ENCODE measurements at places on chromosomes 2 and 18.

DNA sequence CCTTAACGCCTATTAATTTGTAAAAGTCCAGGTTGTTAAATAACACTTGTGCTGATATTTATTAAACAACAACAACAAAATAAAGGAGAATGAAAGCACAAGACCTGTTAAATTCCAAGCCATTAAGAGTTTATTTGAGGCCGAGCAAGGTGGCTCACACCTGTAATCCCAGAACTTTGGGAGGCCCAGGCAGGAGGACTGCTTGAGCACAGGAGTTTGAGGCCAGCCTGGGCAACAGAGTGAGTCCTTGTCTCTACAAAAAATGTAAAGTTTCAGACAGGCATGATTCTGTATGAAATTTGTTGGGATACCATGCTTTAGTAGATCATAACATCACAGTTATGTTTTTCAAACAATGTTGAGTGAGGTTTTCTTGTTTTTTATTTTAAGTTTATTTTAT lies 17.1 kb downstream of the PELI1 start:
- no peak for DNase-seq

GRCh38 chr18:44123743-44124142 lies 556.9 kb upstream of the SETBP1 start:
- DNase-seq = no peak

DNA sequence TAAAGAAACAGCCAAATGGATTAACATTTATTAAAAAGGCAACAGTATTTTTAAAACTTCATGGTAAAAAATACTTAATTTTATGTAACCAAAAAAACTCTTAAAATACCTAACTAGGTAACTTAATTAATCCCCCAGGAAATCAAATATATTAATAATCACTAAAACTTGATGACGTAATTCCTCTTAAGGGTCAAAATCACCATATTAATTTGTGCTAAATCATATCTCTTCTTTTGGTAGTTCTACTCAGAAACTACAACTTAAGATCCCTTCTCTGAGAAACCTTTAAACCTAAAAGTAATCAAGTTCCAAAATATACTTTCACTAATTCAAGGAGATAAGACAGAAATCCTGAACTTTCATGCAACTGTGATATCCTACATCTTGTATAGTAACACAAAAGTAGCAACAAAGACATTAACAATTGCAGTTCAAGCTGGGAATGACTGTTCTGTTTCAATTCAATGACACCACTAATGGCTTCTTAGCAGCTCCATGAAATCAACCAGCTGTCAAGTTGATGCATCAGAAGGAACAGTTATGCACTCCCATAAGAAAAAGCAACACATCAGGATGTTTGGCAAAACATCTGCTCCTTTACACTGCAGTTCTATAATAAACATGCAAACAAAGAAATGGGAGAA lies 4.0 kb downstream of the BAZ2B start:
- no peak for DNase-seq

GRCh38 chr2:58378152-58378551 lies 137.0 kb upstream of the FANCL start:
- DNase-seq = no peak

- DNase-seq = no peak
Observed at GRCh38 chr2:203185864-203186263, 53.0 kb upstream of the CYP20A1 start.

DNA sequence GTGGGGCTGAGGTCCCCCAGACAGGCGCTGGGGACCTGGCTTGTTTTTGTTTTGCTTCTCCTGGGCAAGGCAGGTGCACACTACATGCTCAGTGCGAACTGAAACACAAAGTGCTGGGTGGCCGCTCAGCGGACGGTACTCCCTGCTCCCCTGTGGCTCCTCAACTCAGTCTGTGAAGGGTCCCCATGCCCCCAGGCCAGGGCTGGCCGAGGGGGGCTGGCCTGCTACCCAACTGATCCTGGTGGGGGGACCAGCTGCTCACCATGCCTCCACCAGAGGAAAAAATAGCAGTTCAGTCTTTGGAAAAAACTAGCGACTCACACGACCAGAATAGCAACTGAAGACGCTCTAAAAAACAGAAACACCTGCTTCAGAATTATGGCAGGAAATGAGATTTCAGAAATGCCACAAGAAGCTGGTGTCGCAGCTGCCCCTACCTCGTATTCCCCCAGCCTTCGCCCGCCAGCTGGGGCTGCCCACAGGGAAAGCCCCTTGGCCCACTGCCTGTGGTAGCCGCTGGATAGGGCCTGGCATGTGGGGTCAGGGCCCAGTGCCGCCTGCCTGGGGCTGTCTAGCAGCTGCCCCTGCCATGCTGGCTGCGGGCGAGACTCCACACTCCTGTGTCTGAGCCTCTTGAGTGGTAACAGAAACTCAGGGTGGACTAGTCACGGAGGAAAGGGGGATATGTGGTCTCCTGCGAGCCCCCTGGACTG lies 43.7 kb downstream of the MEX3C start:
- peak; percentile 35 for DNase-seq

DNA sequence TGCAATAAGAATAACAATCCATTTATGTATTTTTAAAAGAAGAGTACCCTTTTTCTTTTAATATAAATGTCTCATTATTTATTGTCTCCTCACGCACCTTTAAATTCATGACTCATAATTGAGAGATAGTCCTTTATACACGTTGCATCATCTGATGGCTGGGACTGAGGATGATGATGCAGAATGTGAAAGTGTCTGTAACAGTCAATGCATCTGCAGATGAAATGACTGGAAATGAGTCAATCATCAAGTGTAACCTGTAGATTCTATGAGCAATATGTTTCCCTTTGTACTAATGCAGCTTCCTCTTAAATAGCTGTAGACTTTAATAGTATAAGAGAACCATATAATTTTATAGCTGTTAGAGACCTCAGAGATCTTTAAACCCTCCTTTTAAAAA lies 26.1 kb upstream of the SYT4 start:
- no peak for DNase-seq

DNA sequence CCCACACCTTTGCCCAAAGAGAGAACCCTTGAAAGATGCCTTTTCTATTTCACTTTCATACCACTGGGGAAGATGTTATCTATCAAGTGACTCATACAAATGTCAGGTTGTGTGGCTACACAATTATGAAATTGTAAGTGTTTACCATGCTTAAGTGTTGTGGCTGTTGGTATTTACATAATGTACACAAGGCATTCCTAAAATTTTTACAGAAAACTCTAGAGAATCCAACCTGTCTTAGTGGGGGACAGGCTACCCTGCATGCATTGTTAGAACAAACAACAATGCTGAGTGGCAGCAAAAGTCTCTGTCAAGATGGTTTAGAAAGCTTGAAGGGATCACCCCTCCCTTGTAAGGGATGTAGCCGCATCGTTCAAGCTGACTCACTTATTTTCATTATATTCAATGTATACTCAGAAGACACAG lies 5.5 kb upstream of the MGAT4A start:
- DNase-seq = no peak

GRCh38 chr2:173171924-173172643 lies 96.4 kb downstream of the MAP3K20 start:
- no peak for DNase-seq

GRCh38 chr2:3465844-3466481 lies 53.4 kb downstream of the ADI1 start:
- no peak for DNase-seq

- DNase-seq = peak; percentile 1
Observed at GRCh38 chr2:238320648-238321281, 447 bp downstream of the TRAF3IP1 start.

GRCh38 chr18:48715711-48716361 lies 177.0 kb downstream of the CTIF start:
- no peak for DNase-seq

- no peak for DNase-seq
Observed at GRCh38 chr2:171402906-171403580, 30.7 kb downstream of the METTL8 start.

DNA sequence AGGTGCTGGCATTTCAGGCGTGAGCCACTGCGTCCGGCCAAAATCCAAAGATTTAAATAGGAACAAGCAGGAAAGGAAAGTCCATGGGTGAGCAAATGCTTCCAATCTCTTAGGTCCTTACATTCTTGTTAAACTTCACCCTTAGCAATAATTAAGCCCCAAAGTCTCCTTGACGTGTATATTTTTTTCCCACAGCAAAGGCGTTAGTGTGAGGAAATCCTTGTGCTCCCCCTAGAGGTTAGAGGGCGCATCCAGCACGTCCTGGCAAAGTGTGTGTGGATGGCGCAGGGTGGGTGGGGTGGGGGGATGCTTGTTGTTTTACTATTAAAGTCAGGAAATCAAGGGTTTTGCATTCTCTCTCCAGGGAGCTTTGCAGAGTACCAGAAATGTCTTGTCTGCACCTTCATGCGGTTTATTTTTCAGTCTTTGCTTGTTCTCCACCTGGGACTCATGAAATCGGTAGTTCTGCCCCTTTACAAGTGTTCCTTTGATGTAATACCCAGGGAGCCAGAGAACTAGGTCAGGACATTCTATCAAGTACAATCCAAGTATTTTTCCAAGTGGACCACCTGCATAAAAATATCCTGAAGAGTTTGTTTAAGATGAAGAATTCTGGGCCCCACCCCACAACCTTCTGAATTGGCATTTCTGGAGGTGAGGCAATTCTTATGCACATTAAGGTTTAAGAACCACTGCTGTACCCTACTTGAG lies 22.2 kb upstream of the ITSN2 start:
- peak; percentile 19 for DNase-seq

DNA sequence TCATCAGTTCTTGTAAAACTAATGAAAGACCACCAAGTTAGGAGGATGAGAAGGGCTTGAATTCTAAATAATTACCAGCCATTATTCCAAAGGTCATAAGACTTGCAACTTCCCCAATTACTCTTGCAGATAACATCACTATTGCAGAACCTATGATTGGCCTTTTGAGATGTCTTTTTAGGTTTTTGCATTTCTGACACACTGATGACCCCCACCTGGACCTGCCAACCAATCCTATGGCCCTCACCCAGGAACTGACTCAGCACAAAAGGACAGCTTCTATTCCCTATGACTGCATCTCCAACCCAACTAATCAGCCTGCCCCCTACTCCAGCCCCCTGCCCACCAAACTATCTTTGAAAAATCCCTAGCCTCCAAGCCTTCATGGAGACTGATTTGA lies 111.5 kb upstream of the COPS8 start:
- no peak for DNase-seq

GRCh38 chr18:57544936-57545660 lies 41.4 kb downstream of the FECH start:
- no peak for DNase-seq

GRCh38 chr2:239390546-239391285 lies 10.1 kb downstream of the HDAC4 start:
- DNase-seq = no peak

- DNase-seq = no peak
Observed at GRCh38 chr2:135745545-135745944, 3.9 kb downstream of the UBXN4 start.

DNA sequence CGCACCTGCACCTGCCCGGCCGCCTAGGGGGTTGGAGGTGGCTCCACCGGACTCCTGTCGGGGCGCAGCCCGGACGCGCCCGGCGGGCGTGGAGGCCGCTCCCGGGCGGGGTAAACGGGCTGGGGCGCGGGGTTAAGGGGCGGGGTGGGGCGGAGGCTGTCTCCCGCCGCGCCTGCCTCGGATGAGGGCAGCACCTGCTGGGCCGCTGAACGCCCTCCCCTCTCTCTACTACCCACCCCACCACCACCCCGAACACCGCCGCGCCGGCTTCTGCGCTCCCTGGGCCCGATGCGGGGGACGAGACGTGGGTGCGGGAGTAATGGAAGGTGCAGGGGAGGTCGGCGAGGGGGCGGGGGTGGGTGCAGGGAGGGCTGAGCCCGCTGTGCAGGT lies 224.8 kb upstream of the ID2 start:
- DNase-seq = no peak

DNA sequence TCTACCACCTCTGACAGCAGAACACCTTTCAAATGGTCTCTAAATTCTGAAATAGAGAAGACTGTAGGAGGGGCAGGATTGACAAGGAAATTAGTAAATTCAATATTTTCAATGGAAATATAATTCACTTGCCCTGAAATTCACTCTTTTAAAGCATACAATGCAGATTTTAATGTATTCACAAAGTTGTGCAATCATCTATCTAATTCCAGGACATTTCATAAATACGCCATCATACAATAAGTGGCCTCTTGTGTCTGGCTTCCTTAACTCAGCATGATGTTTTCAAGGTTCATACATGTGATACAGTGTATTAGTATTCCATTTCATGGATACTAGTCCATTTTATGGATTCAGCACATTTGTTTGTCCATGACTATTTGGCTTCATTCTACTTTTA lies 74.2 kb downstream of the ZRANB3 start:
- DNase-seq = no peak

- no peak for DNase-seq
Observed at GRCh38 chr2:216508229-216508628, 9.6 kb downstream of the RPL37A start.

GRCh38 chr2:47043142-47043890 lies 111.8 kb downstream of the STPG4 start:
- no peak for DNase-seq

- DNase-seq = no peak
Observed at GRCh38 chr2:181189951-181190350, 209.5 kb downstream of the UBE2E3 start.

- DNase-seq = no peak
Observed at GRCh38 chr2:163735685-163736432, at the start of gene FIGN. Gene FIGN (minus strand): TSS chr2:163736008. CDS start chr2:163734927, 1,081 bp downstream.

DNA sequence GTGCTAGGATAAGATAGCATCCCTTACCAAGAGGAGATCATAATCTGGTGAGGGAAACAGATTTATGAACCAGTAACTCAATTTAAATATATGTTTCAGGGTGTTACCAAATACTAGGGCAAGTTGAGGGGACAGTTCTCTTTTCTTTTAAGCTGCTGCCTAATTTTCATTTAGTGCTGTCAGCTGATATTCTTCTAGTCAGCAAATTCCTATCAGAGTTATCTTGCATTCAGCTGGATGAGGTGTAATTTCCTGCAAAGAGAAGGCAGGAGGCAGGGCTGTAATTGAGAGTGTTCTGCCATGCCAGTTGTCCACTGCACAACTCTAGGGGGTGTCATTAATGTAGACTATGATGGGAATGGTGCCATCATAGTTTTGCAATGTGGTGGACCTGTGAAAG lies 141.3 kb upstream of the LHCGR start:
- DNase-seq = no peak

DNA sequence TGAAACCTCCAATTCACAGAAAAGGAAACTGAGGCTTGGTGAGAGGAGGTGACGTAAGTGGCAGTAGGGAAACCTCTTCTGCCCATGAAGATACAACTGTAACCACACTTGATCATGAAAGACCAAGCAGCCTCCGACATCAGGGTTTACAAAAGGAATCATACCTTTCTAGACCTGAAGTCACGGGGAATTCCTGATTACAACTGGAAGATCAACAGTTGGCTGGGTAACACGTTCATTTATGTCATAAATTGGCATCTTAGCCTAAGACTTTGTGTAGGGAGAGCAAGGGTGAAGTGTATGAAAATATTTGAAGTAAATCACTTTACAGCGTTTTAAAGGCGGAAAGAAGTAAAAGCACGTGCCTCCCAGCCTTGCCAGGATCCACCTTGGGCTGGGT lies 922 bp downstream of the HS1BP3 start:
- no peak for DNase-seq

GRCh38 chr2:64700133-64700809 lies 46.6 kb upstream of the SERTAD2 start:
- DNase-seq = no peak
